CD14-positive monocyte (primary cell): ENCODE measurements at places on chromosomes 6 and 20. TPM values are rescaled to one million over a fixed set of nuclear protein-coding genes. Genes with fewer than 3 reads are reported as not detected.

GLP1R gene
- not detected for polyA plus RNA-seq

DNA sequence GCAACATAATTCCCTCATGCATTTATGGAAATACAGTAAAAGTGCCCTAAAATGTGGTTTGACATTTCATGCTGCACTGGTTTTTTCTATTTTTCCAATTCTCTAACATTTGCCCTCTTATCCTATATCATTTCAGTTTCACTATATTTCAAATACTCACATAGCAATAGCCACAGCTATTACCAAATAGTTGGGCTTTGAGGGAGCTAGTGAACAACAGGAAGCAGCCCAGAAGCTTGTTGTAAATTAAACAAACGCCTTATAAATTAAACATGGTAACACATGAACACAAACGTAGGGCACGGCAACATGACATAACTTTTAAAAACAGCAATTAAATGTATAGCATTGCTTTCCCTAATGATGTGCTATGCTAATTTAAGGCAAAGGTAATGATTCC lies 469.0 kb downstream of the CDC5L start:
- no peak for DNase-seq

GRCh38 chr6:123240626-123241025 lies 244.6 kb downstream of the CLVS2 start:
- no peak for DNase-seq

DNA sequence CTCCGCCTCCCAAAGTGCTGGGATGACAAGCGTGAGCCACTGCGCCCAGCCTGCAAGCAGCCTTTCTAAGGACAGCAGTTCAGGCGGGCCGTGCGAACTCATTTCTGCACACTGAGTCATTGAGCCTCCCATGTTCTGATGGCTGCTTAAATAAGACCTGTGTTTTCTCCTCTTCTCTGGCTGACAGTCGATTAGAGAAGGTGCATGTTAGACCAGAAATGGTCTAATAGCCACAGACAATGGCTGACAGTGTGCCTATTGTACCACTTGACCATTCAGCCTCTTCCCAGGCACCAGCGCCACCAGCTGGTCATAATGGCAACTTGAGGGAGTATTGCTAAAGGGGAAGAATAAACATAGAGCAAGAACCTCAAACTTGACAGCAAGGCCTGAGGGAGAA lies 6.2 kb downstream of the CST11 start:
- peak; percentile 12 for DNase-seq

FILIP1 gene
- not detected for polyA plus RNA-seq

DNA sequence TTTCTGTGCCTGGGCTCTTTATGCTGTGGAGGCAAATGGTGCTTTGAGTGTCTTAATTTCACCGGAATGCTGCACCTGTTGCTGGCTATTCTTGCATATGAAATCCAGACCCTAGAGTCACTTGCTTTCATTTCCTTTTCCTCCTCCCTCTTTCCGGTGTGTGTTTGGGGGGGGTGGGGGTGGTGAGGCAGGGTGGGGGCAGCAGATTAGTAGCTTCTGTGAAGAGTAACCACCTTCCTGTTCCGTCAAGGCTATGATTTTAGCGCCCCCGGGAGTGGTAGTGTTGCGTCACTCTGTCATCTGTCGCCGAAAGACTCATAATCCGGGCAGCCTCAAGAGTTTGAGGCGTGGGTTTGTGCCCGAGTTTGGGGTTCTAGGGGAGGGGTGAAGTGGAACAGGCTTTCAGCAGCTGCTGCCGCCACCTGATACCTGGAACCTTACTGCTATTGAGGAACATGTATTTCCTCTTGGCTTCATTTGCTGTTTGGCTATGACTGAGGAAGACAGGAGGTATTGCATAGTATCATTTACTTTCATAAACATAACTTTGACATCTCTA lies 49.1 kb downstream of the UTRN start:
- peak; percentile 59 for DNase-seq

- DNase-seq: no peak
Measured at GRCh38 chr6:163634211-163635171, 220.0 kb downstream of the QKI start.
